NCI-H1048 (cell line): ENCODE measurements at places on chromosomes 13 and 19.

GRCh38 chr13:85997587-85997986 lies 198.4 kb upstream of the SLITRK6 start:
- no peak for DNase-seq

- DNase-seq = no peak
Measured at GRCh38 chr19:17671906-17672305, 16.2 kb downstream of the UNC13A start.

DNA sequence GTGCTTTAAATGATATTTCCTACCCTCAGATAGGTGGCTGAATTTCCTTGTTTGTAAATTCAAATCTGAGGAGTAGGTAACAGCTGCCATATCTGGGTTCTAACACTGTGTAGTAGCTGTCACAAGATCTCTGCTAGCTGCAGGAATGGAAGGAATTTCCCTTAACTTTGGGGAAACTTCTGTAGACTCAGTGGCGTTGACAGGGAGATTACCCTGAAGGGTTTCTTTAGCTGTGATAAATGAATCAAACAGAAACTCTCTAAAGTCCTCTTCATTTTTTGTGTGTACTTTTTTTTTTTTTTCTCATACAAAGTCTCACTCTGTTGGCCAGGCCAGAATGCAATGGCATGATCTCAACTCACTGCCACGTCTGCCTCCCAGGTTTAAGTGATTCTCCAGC lies 5.3 kb upstream of the EPSTI1 start:
- no peak for DNase-seq

GRCh38 chr13:101139081-101139480 lies 277.2 kb downstream of the NALCN start:
- no peak for DNase-seq

- DNase-seq = no peak
Measured at GRCh38 chr13:50552424-50552966, 291.0 kb downstream of the DLEU7 start.

DNA sequence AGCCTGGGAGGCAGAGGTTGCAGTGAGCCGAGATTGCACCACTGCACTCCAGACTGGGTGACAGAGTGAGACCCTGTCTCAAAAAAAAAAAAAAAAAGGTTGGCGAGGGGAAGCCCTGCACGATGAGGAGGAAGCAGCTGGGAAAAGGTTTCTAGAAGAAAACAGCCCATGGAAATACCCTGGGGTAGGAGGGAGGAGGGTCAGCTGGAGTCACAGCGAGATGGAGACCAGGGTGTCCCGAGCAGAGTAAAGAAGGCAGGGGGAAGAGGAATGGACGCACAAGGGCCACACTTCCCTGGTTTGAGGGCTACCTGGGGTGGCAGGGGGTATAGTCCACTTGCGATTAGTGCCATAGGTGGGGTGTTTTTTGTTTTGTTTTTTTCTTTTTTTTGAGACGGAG lies 6.4 kb downstream of the KANK3 start:
- DNase-seq = no peak

DNA sequence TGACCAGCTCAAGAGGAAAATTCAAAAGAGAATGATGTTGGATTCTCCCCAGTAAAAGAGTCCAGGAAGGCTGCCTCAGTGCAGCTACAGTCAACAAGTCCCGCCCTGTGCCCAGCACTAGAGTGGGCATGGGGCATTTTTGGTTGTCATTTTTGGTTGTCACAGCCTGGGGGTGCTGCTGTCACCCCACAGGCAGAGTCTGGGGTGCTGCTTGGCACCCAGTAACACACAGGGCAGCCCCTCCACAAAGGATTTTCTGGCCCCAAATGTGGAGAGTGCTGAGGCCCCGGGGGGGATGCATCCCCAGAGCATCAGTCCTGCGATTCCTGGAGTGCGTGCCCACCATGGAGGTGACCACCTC lies 28.2 kb upstream of the TMEM255B start:
- DNase-seq = no peak

GRCh38 chr13:110400786-110401533 lies 93.9 kb downstream of the COL4A2 start:
- DNase-seq = no peak

DNA sequence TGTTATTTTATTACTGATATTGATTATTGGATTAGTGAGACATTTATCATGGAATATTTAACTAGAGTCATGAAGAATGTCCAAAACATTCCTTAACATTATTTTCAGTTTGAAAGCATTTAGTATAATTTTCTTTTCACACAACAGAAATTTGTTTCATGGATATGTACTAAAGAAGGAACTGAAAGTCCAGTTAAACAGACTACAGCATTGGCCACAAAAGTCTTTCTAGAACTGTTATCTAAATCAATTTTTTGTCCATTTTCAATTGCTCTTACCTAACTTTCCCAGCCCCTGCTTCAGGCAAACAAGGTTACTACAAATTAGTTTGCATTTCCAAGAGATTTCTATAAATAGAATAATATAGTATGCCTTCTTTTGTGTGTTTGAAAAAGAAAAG lies 1018.0 kb upstream of the PCDH20 start:
- DNase-seq = no peak

GRCh38 chr19:48182434-48182833 lies 12.0 kb downstream of the ZSWIM9 start:
- no peak for DNase-seq

DNA sequence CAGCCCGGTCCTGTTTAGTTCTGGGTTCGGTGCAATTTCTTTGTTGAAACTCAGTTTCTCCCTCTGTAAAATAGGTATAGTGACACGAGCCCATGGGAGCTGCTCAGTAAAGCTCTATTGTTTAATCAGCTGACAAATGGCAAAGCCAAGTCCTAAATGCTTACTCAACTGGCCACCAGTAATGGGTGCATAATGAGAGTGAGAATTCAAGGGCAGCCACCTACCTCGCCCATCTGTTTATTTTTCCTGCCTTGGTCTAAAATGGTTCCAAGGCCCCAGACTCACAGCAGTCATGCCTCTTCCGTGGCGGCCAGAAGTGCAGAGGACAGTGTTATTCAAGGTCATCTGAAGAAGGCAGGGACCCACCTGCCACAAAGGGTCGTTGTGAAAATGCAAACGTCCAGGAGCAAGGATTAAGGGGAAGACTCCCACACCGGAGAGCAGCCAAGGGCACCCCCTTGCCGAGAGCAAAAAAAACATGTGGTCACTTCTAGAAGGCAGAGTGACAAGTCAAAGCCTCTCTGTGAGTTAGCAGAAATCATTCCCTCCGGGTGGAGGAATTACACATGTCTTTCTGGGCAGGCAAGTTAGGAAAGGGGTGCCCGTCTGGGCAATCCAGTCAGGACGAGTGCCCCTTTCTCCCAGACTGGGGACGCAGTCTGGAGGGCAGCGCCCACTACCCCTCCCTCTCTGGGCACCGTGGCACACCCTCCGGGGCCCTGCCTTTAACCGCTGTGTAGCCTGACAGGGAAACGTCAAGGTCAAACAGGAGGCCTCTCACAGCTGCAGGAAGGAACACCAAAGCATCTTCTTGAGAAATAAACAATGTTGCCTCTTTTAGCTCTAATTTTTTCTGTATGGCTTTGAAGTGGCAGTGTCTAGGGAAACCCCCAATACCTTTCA lies 186.2 kb downstream of the FOXO1 start:
- DNase-seq = no peak

GRCh38 chr19:29714953-29715700 lies at the start of gene C19orf12:
Gene C19orf12 (minus strand): TSS chr19:29715261. CDS start chr19:29708413, 6,848 bp downstream.
- peak; percentile 46 for DNase-seq

DNA sequence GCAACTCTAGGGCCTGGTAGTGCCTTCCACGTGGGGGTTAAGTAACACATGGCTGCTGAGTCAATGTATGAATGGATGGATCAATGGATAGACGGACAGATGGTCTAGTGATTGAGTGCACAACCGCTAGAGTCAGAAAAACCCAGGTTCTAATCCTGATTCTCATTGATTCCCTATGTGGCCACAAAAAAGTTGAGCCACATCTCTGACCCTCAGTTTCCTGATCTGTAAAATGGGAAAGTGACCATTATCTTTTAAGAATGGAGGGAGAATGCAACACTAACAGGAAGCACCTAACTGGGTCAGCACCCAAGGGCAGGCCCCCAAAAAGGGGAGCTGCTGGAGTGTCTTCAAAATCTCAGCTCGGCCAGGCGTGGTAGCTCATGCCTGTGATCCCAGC lies 2.6 kb downstream of the SMIM7 start:
- DNase-seq = no peak

GRCh38 chr19:14410091-14411051 lies 8.8 kb downstream of the DDX39A start:
- DNase-seq = no peak

DNA sequence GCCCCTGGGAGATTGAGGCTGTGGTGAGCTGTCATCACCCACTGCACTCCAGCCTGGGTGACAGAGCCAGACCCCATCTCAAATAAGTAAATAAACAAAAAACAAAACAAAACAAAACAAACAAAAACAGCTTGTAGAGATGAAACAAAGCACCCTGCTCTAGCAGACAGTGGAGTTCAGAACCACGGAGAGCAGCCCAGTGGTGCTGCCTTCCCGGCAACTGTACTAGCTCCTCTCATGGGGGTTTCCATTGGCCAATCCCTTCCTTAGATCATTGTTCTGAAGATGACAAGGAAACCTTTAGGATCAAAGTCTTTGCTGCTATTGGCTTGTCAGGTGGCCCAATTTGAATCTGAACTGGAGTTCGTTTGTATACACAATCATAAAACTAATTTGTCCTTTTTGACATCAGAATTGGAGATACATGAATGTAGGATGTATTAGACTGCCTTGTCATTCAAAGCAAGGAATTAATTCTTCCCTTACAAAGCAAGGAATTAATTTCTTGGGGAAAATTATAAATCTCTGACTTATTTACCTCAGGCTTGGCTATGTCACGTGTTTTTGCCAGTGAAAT lies 19.7 kb upstream of the SYCN start:
- no peak for DNase-seq

DNA sequence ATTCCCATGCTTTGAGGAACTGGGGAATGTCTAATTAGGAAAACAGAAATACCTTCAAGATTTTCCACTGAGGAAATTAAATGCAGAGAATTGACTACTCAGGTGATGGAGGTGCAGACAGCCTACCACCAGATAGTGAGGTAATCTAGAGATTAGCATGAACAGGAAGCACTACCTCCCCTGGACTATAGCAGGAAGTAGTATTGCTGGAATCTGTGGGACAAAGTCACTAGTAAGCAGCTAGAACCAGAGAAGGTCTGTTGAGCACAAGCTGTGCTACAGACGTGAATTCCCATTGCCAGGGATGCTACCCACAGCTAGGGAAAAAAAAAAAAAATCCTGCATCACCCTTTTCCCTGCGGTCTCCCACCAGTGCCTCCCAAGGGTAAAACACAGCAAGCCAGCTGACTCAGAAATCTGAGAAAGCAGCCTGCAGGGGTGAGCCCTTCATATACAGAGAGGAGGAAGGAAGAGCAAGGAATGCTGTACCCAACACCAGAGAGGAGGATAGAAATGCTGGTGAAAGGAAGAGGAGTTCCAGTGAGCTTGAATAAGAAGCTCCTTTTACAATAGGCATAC lies 10.2 kb downstream of the ENOX1 start:
- DNase-seq = no peak

DNA sequence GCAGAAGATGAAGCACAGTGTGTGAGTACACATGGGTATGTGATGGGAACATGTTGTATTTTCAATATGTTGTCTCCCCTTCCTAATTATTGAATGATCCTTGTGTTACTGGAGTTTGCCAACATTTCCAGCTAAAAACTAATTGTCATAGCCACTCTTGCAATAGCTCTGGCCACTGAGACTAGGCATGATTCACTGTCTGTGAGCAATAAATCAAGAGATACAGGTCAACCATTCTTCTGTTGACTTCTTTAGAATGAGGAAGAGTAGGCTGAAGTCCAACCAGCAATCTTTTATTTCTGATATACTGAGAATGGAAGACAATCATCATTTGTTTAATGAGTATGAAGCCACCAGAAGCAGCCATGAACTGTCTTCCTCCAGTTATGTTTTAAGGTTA lies 413.9 kb downstream of the SLITRK5 start:
- no peak for DNase-seq

DNA sequence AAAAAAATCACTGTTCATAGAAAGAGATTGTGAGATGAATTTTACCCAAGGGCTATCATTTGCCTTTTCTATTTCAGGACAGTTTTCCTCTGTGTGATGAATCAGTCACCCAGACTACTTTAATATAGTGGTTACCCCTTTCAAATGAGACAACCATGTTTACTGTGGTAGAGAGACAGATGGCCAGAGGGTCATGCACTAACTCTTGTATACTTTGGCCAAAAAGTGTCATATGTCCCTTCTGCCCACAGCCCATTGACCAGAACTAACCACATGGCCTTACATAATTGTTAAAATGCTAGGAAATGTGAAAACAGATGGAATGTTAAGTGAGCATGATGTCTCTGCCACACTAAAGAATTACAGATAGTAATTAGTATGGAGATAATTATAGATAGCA lies 498.7 kb downstream of the DACH1 start:
- DNase-seq = no peak

DNA sequence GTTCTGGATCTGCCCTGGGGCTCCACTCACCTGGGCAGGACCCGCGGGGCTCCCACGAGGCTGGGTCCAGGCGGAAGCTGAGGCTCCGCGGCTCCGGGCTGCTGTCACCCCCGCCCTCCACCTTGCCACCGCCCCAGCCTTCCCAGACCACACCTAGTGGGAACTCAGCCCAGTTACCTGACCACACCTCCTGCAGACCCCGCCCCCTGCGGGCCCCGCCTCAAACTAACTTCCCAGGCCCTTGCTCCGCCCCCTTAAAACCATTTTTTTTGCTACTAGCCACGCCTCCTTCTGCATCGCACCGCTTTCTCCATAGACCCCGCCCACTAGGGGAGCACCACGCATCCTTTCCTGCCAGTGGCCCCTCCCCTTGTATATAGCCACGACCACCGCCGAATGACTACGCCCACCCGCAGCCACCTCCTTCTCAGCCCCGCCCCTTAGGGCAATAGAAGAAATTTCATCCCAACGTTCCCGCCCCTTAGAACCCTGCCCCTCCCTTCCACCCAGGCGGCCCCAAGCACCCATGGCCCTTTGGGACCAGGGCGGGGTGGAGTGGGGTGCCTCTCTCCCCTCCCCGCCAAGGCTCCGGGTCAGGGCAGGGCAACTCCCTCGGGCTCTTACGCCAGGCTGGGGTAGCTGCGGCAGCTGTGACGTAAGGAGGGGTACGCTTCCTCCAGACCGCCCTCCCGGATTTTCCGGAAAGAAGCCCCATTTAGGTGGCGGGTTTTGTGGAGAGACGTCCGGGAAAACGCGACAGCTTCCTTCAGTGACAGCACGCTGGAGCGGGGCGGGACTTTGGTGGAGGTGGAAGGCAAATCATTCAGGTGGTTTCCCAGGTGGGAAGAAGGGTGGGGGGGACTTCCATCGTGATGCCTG lies at the start of gene SH2D3A:
SH2D3A (minus strand) TSS at position 79 of the 879 bp plus-strand sequence. CDS start 3,687 bp downstream, outside the sequence.
- peak; percentile 85 for DNase-seq

DNA sequence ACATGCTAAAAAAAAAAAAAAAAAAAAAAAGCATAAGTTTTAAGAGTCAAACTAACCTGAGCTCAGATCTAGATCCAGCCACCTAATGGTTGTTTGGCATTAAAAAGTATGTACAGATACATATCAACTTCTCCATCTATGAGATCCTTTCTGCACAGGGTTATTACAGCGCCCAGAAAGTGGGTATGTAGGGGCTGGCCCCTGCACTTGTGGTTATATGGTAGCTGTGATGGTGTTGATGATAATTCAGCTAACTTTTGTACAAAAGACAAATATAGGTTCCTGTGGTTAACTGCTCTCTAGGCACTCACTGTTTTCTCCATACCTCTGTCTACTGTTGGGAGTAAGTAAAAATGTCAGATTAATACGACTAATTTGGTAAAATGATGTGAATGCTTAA lies 81.7 kb downstream of the TNFRSF19 start:
- no peak for DNase-seq
